NCI-H2171 treated with DMSO at 0.1 percent for 48 hours (cell line): ENCODE measurements at places on chromosomes 2 and 18.

DNA sequence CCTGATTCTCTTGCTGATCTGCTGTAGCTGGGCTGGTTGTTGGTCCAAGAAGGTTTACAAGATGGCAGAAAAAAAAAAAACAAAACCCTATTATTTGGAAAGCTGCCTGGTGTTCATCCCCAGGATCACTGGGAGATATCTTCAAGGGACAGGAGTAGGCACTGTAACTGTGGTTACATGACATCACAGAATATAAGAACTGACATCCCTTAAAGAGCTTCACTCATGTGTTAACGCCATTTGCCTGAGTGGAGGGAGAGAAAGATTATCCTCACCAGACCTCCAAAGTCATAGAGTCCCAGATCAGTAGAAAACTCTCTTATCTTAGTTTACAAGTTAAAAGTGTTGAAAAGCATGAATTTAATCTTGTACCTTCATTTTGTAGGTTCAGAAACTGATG lies 95.3 kb upstream of the BZW1 start:
- DNase-seq = no peak

DNA sequence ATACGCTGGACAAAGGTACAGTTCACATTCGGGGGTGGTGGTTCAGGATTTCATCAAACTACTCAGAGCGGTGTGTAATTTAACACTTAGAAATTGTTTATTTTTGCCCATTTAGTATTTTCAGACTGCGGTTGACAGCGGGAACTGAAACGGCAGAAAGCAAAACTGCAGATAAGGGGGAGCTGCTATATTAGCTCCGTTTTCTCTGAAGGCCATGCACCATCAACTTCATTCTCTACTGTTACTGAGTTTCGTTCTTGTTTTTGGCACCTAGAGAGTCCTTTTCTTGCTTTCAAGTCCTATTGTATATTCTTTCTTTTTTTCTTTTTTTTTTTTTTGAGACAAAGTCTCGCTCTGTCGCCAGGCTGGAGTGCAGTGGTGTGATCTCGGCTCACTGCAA lies 121.5 kb upstream of the SP3 start:
- DNase-seq = no peak

DNA sequence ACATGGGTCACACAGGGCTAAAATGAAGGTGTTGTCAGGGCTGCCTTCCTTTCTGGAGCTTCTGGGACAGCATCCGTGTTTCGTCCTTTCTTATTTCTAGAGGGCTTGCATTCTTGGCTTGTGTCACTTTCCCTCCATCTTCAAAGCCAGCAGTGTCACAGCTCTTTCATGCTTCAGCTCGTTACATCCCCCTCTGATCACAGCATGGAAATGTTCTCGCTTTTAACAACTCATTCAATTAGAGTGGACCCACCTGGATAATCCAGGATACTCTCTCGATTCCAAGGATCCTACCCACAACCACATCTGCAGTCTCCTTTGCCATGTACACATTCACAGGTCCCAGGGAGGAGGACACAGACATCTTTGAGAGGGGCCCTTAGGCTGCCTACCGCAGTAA lies 316.2 kb upstream of the FIGN start:
- DNase-seq = no peak

GRCh38 chr2:196884368-196884767 lies 42.1 kb downstream of the PGAP1 start:
- no peak for DNase-seq

DNA sequence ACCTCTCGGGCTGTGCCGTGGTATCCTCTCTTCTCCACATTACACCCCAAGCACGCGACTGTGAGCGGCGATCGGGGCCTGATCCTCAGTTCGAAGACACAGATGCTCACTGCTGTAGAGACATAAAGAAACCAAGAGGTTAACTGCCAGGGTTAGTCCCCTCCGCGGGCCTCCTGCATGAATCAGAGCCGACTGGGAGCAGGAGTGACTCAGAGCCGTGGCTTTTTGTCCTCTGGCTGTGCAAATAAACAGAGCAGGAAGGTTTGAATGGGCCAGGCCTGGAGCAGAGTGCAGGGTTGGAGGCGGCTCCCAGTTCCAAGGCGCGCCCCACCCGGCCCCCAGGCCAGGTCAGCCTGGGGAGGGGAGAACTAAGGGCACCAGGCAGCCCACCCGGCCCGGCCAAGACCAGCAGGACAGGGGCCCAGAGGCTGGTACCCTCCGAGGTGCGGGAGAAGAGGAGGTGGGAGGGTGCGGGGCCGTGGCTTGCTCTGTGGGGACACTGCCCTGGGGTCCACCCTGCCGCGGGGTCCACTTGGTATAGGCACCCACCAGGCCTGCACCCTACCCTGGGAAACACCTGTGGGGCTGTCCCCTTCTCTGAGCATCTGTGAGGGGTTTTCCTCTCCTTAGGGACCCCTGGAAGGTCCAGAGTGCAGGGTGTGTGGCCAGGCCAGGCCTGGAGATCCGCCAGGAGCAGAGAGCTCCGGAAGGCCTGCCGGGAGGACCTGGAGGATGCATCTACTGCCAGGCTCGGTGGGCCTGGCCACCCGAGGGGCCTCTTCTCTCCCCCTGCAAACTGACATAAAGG lies 16.5 kb downstream of the TWIST2 start:
- DNase-seq = no peak

DNA sequence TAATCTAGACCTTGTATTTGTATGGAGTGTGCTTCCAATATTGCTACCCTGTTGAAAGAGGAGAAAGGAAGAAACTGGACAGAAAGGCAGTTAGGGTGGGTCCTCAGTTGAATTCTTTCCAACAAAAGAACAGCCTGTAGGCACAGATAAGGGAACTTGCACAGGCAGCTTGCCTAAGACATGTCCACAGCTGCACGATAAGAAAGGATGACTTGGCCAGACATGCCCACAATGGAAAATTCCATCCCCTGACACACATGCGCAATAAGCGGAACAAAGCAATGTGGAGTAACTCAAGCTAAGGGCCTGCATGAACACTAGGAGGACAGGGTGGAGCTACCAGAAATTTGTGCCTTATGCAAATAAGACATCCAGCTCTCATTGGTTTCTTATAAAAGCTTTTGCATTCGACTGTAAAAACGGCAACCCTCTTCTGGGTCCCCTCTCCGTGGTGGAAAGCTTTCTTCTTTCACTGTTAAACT lies 1084.7 kb upstream of the NXPH2 start:
- peak; percentile 25 for DNase-seq

GRCh38 chr2:3290655-3291054 lies 87.0 kb downstream of the EIPR1 start:
- no peak for DNase-seq

GRCh38 chr18:12741351-12741750 lies 38.5 kb downstream of the PSMG2 start:
- peak; percentile 82 for DNase-seq

GRCh38 chr2:209922116-209922515 lies 80.3 kb upstream of the RPE start:
- no peak for DNase-seq

DNA sequence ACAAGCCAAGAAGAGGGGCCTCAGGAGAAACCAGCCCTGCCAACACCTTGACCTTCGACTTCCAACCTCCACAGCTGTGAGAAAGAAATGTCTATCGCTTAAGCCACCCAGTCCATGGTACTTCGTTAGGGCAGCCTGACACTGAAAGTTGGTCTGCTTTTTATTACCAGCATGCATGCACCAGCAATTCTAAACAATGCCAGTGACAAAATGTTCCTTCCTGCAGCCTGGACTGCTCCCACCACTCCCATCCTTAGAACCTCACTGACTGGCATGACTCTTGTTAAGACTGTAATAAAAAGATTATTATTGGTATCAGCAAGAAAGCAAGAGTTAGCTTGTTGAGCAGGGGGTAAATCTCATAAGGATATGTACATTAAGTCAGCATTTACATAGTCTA lies 33.6 kb downstream of the TMEM177 start:
- DNase-seq = no peak

DNA sequence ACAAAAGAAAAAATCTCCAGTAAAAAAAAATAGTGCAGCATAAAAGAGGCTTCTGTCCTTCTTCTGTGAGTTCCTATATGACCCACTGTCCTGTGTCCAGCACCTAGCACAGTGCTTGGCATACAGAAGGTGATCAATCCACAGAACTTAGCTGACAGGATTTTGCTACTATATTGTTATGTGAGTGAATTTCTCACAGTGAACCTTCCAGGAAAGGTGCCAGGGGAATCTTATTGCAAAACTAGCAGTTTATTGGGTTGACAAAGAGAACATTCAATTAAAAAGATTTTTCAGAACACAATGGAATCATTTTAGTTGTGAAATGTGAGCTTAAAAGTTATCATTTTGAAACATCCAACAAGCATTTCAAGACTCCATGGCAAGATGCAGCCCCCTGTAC lies 12.4 kb upstream of the TRIB2 start:
- DNase-seq = no peak

DNA sequence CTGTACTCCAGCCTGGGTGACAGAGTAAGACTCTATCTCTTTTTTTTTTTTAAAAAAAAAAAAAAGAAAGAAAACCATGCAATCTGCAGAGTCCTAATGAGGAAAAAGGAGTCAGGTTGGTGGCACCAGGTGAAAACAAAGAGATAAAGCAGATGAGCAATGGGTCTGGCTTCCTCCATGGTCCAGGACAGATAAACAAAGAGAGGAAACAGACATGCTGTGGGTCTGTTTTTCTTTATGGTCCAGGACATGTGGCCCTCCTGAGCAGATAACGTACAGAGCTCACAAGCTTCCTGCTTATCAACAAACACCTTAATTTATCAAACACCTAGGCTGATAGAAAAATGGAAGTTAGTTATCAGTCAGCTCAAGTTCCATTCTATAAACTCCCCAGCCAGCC lies 24.4 kb upstream of the TUBB6 start:
- no peak for DNase-seq

GRCh38 chr2:221915926-221916325 lies 343.8 kb upstream of the EPHA4 start:
- no peak for DNase-seq

DNA sequence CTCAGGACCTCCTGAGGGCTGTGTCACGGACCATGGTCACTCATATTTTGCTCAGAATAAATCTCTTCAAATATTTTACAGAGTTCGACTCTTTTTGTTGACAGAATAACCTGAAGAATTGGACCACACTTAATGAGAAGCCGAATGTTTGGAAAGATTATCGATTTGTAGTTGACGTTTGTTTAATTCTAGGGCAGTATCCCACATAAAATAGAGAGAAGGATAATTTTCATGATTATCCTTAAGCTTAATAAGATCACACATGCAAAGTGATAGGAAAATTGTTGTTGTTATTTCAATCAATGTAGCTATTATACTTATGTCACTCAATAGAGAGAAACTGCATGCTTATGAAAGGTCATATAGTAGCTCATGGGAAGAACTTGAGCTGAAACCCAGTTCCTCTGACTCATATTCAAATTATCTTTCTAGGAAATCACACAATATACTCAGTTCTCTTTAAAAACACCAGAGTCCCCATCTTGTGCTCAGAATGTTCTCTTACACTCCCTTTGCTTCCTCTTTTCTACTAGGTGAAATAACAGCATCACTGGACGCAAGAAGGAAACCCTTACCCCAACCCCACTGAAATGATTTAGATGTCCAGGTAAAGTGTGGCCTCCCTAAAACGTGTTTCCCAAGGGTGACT lies 982.1 kb downstream of the TSN start:
- no peak for DNase-seq

GRCh38 chr2:100113990-100114433 lies 28.4 kb downstream of the AFF3 start:
- DNase-seq = no peak

GRCh38 chr2:190179754-190180312 lies 117.3 kb upstream of the MSTN start:
- DNase-seq = peak; percentile 11

DNA sequence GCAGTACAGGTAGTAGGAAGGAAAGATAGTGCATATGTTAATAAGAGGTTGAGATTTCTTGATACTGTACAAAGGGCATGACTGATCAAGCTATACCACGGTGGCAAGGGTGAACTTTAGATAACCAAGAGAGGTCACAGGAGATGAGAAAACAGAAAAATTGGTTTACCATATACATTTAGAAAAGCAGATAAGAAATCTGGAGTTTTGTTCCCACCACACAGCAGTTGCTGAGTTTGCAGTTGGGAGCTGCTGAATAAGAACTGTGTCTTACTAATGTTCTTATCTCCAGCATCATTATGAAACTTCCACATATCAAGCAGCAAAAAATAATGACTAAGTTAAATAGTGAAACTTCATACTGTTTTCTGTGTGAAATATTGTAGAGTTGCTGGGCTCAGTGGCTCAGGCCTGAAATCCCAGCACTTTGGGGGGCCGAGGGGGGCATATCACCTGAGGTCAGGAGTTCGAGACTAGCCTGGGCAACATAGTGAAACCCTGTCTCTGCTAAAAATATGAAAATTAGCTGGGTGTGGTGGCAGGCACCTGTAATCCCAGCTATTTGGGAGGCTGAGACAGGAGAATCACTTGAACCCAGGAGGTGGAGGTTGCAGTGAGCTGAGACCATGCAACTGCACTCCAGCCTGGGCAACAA lies 12.0 kb upstream of the IMPACT start:
- DNase-seq = no peak

DNA sequence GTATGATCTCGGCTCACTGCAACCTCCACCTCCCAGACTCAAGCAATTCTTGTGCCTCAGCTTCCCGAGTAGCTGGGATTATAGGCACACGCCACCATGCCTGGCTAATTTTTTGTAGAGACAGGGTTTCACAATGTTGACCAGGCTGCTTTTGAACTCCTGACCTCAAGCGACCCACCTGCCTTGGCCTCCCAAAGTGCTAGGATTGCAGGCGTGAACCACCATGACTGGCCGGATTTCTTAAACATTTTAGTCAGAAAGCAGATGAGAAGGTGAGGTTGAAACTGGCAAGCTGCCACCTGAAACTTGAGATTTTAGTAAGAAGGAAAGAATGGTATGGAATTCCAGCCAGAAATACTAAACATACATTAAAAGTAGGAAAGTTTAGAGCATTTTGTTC lies 31.9 kb downstream of the KLHL23 start:
- DNase-seq = peak; percentile 32

DNA sequence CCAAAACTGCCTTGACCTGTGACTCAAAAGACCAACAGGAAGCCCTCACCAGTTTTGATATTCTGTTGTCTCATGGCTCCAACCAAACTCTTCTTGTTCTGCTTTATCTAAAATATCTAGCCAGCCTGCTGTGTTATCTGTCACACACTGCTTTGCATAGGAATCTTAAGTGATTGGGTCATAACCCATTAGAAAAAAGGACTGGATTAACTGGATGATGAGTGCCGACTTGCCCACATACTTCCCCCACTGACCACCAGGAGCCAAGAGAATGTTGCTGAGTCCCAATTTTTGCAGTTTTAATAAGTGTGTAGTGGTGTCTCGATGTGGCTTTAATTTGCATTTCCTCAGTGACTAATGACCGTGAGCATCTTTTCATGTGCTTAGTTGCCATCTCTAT lies 6.5 kb downstream of the MOGAT1 start:
- no peak for DNase-seq

- DNase-seq = no peak
These were observed 50.7 kb downstream of the BCL2L11 start for GRCh38 chr2:111171337-111171930.

- DNase-seq = peak; percentile 15
These were observed 380.6 kb downstream of the TSN start for GRCh38 chr2:122136056-122136455.

- peak; percentile 47 for DNase-seq
These were observed 934 bp downstream of the ZNF804A start for GRCh38 chr2:184599054-184599871.

GRCh38 chr2:43164686-43165085 lies 61.7 kb downstream of the ZFP36L2 start:
- no peak for DNase-seq

- DNase-seq = no peak
These were observed 180.9 kb upstream of the ACVR2A start for GRCh38 chr2:147663962-147664361.
